ENCODE measurements at places on chromosomes 2 and 18. TPM values are rescaled to one million over a fixed set of nuclear protein-coding genes. Genes with fewer than 3 reads are reported as not detected.

SCG2 gene
- total RNA-seq, result 0.32 TPM

ERMN gene
- 0.73 TPM for total RNA-seq

NT5C1B gene
- total RNA-seq, result not detected

SLC9A2 gene
- total RNA-seq, result not detected

TEX44 gene
- total RNA-seq, result not detected

C2orf76 gene
- total RNA-seq, result 9.8 TPM

DUSP19 gene
- total RNA-seq, result 2.4 TPM

UPP2 gene
- not detected for total RNA-seq

TRAPPC12 gene
- total RNA-seq, result 73.7 TPM

COL4A3 gene
- not detected for total RNA-seq

FMNL2 gene
- 30.1 TPM for total RNA-seq

MBD1 gene
- total RNA-seq, result 84.5 TPM

Data from hair follicle dermal papilla cell (primary cell).